ENCODE measurements at places on chromosomes 4 and X. TPM values are rescaled to one million over a fixed set of nuclear protein-coding genes. Genes with fewer than 3 reads are reported as not detected.

DNA sequence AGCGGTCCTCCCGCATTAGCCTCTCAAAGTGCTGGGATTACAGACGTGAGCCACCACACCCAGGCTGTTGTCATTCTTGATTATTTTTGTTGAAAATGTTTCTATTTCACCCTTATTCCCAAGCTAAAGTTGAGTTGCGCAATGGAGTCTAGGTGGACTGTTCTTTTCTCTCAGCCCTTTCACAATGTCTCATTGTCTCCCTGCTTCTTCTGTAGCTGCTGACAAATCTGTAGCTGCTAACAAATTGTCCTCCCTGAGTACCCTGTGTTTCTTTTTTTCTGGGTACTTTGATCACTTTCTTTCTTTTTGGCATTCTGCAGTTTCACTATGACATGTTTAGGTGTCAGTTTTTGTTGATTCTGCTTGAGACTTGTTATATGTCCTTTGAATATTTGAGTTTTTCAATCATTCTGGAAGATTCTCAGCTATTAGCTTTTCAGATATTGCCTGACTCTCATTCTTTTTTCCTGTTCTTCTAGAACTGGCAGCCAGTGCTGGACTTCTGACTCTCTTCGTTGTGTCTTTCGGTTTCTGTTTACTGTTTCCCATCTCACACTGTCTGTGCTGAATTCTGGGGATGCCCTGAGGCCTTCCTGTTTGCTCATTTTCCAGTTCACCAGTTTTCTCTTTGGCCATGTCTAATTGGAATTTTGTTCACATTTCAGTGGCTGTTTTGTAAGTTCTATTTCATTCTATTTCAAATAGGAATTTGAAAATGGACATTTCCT is 6.6 kb downstream of the ABCD1 start:
- DNase-seq = no peak
- peaks cover 14% of the 10 kb centered on the region for H3K4me1 ChIP-seq
- H3K27ac ChIP-seq = no peak overlapping the region
- no peak overlapping the region for H3K4me3 ChIP-seq

DNA sequence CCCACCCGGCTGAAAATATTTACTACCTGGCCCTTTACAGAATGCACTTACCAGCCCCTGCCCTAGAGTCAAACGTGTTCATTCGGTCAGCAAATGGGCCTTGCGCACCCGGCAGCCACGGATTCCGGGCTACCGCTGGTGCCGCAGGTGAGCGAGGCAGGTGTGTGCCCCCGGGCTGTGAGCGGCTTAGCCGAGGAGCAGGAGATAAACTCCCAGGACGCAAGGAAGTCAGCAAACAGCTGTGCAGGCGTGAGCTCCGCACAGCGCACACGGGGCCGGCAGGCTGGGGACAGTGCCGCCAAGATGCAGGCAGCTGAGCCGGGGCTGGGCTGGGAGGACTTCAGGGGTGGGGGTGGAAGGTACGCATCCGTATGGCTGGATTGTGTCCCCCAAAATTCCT is 211.2 kb upstream of the PSAPL1 start:
- no peaks in the 10 kb centered on the region for H3K4me1 ChIP-seq
- H3K36me3 ChIP-seq = no peaks in the 10 kb centered on the region
- no peak for DNase-seq
- H3K27ac ChIP-seq = no peak overlapping the region
- no peak overlapping the region for H3K4me3 ChIP-seq

DNA sequence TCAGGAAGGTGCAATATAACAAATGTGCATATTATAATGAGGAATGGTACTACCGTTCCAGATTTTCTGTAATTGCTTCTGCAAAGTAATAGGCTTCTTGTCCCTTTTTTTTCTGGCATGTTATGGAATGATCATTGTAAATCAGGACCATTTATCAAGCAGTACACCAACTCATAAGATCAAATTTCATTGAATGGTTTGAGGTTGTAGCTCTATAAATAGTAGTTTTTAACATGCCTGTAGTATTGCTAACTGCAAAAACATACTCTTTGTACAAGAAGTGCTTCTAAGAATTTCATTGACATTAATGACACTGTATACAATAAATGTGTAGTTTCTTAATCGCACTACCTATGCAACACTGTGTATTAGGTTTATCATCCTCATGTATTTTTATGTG is 12.6 kb downstream of the IBSP start:
- no peaks in the 10 kb centered on the region for H3K4me1 ChIP-seq
- H3K4me3 ChIP-seq = no peak overlapping the region
- H3K27ac ChIP-seq = no peak overlapping the region
- H3K27me3 ChIP-seq = no peaks in the 10 kb centered on the region
- no peaks in the 10 kb centered on the region for H3K36me3 ChIP-seq
- DNase-seq = no peak

DNA sequence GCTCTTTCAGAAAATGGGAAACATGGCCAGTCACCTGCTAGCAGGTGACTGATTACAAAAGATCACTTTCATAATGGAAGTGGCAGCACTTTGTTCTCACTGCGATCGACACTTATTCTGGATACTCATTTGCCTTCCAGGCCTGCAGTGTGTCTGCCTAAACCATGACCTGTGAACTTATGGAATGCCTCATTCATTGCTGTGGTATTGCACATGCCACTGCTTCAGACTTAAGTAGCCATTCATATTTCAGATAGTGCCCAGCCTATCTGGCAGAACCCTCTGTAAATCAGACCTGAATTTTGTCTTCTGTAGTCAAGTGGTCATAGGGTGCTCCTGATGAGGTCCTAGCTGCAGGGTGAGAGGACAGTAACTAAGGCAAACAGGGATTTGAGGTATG is 23.3 kb upstream of the MGST2 start:
- no peaks in the 10 kb centered on the region for H3K27me3 ChIP-seq
- H3K36me3 ChIP-seq = no peaks in the 10 kb centered on the region
- H3K4me1 ChIP-seq = no peaks in the 10 kb centered on the region
- H3K27ac ChIP-seq = no peak overlapping the region
- no peak for DNase-seq

DNA sequence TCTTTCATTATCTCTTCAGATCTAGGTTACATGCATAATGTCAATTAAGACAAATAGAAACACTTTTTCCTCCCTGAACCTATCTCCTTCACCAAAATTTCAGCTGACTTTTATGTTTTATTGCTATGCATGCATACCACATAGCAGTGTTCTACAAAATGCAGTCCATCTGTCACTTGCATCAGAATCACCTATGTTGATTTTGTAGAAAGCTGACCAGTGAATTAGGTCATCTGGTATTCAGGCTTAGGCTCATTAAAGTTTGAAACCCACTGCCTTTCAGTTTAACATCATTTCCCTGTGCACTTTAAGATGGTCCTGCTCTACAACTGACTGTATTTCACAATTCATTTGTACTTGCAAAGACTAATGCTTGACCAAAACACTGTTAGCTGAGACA is 277.9 kb downstream of the CFAP299 start:
- no peaks in the 10 kb centered on the region for H3K27me3 ChIP-seq
- no peak for DNase-seq
- no peak overlapping the region for H3K27ac ChIP-seq
- no peaks in the 10 kb centered on the region for H3K36me3 ChIP-seq
- H3K4me1 ChIP-seq = no peaks in the 10 kb centered on the region

Gene RAI2
- total RNA-seq = 0.13 TPM

DNA sequence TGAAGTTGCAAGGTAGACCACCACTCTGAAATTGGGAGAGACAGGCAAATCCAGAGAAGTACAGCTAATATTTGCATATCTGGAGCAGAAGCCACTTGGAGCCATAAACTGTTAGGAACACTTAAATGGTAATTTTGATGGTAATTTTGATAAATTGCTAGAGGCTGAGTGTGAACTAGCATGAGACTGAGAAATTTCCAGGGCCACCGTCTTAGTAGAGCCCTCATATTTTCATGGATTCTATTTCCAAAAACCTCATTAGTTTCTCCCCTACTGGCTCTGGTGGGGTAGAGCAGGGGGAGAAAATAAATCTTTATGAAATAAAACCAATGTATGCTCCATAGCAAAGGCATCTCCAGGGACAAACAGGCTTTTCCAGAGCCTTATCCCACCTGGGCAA is 429.4 kb upstream of the DIPK2B start:
- H3K27ac ChIP-seq = no peak overlapping the region
- no peaks in the 10 kb centered on the region for H3K36me3 ChIP-seq
- no peak overlapping the region for H3K4me3 ChIP-seq
- H3K4me1 ChIP-seq = no peaks in the 10 kb centered on the region

DNA sequence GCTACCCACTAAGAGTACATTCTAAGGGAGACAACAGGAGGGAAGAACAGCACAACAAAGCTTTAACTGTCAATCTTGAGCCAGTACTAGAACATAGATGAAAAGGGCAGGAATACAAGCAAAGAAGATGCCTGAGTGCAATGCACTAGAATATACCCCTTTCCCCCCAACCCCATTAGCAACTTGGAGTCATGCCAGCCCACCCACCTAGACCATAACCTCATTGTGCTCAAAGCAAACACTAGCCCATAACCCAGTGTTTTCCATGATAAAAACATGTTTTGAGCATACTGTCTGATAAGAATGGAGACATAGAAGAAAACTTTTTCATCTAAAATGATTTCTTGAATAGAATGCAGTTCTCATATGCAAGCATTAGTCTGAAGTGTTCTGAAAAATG is 183.2 kb downstream of the RAP1GDS1 start:
- no peak overlapping the region for H3K27ac ChIP-seq
- H3K27me3 ChIP-seq = no peaks in the 10 kb centered on the region
- no peak for DNase-seq
- no peak overlapping the region for H3K4me3 ChIP-seq

DNA sequence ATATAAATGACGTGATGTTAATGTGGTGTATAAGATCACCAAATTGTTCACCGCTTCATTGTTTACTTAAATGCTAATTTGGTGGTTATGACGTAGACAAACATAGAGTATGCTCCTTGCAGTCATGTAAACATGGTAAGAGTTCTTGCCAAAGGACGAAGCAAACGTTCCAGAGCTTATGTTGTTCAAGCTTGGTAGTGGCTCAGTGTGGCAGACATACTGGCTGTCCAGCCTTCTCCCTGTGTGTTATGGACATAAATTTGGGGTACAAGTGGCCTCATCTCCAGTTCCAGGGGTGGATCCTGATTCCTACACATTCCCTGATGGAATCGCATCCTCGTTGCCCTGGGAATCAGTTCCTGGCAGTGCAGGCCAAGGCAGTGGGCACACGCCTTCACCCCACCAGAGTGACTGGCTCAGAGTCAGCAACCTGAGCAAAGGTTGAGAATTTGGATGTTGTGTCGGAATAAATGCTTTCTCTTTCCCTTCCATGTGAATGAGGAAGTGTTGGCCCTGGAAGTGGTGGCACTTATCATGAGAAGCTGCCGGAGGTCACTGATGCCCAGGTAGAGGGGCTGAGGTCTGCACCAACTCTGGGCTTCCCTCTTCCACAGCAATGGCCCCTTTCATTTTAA is 25.4 kb downstream of the F11 start:
- no peaks in the 10 kb centered on the region for H3K4me1 ChIP-seq
- no peak for DNase-seq
- H3K4me3 ChIP-seq = no peak overlapping the region

DNA sequence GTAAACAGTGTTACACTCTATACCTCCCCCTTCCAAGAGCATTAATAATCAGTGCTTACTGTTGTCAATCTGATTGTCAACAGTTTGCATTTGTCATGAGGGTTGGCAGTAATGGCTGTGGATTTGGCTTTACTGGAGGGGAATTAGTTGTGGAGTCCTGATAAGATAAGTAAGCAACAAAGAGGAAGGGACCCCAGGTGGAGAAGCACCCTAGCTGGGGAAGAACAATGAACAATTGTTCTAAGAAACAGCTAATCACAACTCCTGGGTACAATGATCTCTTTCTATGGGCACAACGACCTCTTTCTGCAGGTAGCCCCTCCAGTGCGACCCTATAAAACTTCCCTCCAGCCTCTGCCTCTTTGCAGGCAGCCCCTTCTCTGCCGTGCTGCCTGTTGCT is 53.2 kb upstream of the CDKN2AIP start:
- no peak for DNase-seq
- H3K36me3 ChIP-seq = no peaks in the 10 kb centered on the region
- H3K27ac ChIP-seq = no peak overlapping the region
- H3K4me3 ChIP-seq = no peak overlapping the region
- H3K4me1 ChIP-seq = no peaks in the 10 kb centered on the region

GRCh38 chr4:20044502-20044911 is 207.2 kb upstream of the SLIT2 start:
- no peaks in the 10 kb centered on the region for H3K4me1 ChIP-seq
- H3K27ac ChIP-seq = no peak overlapping the region

DNA sequence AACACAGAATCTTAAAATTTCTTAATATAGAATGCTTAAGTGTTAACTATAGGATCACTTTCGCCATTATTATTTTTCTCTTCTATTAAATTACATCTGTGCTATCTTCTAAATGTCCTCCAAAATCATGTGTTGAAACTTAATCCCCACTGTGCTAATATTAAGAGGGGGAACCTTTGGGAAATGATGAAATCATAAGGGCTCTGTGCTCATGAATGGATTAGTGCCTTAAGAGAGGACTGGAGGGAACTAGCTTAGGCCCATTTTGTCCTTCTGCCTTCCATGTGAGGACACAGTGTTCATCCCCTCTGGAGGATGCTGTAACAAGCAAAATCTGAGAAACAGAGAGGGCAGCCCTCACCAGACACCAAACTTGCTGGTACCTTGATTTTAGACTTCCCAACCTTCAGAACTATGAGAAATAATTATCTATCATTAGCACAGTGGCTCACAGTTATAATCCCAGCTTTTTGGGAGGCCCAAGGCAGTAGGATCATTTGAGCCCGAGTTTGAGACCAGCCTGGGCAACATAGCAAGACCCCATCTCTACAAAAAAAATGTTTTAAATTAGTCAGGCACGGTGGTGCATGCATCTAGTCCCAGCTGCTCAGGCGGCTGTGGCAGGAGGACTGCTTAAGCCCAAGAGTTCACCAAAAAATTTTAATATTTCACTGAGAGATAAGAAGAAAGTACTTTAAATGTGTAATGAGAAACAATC is 26.3 kb downstream of the KLHL8 start:
- H3K36me3 ChIP-seq = no peaks in the 10 kb centered on the region
- H3K27ac ChIP-seq = no peak overlapping the region
- H3K4me3 ChIP-seq = no peak overlapping the region

DNA sequence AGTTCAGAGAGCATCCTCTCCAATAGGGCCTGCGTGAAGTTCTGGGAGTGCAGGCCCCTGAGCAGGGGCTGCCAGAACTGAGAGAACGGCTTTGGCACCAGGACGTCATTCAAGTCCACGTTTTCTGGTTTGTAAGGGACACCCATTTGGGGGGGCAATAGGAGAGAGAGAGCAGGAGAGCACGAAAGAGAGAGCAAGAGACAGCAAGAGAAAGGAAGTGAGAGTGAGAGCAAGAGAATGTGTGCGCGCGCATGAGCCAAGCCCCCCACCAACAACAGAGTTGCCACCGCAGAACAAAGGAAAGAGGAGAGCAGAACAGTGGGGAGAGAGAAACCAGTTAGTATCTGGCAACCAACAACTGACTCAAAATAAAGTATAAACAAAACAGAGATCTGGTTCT is 10.4 kb downstream of the LAS1L start:
- no peak overlapping the region for H3K4me3 ChIP-seq
- DNase-seq = no peak
- peaks cover 3% of the 10 kb centered on the region for H3K36me3 ChIP-seq
- no peaks in the 10 kb centered on the region for H3K4me1 ChIP-seq

Data from Panc1 (cell line).